ENCODE measurements at places on chromosomes 7 and 10.

GRCh38 chr10:126041804-126042231 lies 145.5 kb downstream of the FANK1 start:
- peak; percentile 31 for DNase-seq

- no peak for DNase-seq
Observed at GRCh38 chr10:18860631-18861240, 187.9 kb upstream of the MALRD1 start.

DNA sequence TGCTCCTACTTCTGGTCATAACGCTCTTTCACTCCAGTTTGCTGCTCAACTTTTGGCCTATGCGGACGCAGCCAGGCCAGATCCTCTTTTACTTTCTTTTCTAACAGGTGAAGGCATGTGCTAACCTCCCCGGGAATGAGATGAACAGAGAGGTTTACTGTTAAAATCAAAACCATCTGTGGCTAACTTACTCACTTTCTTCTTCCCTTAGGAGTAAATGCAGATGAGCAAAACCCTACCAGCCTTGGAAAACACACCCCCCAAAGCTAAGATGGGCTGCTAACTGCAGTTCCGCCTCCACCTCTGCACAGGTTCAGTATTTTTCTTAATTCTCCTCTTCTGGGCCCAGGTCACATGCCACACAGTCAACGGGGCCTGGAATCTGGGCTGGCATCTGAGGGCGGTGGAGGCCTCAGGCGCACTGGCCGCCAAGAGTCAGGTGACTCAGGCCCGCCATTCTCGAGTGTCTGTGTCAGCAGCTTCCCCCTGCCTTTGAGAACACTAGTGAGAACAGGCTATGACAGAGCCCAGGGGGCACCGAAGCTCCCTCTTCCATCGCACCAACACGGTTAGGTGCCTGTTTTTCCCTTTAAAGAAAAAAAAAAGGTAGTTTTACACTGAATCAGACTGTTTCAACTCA lies 11.1 kb downstream of the FAM53B start:
- no peak for DNase-seq

DNA sequence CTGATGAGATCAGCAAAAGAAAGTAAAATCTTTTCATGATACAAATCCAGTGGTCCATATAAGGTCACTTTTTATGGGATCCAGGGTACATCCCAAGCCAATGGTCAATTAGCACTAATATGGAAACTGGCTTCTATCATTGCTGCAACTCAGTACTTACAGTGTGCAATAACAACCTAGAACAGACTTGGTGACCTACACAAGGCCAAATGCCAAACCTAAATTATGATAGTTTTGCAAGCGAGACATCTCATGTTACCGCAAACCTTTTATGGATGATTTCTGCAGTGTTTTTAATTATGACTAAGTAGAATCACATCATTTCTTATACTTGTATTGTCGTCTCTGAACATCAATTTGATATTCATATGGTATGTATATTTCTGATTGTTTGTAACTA lies 583.5 kb upstream of the SEMA3D start:
- no peak for DNase-seq

DNA sequence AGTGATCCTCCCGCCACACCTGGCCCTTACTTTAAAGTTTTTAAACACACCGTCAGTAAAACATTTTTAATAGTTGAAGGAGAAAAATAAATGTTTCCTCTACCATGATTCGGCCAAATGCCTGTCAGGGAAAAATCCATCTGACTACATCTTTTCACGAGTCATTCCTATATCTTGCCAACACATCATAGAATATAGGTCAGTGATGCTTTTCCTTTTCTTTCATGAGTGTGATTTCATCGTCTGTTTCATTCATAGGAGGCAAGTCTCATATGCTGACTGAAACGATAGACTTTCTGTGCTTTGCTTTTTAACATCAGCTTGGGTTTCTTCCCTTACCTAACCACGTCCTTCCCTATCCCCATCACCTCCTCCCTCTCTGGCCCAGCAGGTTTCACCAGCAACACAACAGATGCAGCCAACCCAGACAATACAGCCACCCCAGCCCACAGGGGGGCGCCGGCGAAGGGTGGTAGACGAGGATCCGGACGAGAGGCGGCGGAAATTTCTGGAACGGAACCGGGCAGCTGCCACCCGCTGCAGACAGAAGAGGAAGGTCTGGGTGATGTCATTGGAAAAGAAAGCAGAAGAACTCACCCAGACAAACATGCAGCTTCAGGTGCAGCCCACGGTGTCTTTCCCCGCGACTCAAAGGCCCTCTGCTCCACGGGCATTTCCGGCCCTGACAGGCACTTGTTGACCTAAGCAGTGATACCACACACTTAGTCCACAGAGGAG lies 149.2 kb downstream of the TRIL start:
- no peak for DNase-seq

DNA sequence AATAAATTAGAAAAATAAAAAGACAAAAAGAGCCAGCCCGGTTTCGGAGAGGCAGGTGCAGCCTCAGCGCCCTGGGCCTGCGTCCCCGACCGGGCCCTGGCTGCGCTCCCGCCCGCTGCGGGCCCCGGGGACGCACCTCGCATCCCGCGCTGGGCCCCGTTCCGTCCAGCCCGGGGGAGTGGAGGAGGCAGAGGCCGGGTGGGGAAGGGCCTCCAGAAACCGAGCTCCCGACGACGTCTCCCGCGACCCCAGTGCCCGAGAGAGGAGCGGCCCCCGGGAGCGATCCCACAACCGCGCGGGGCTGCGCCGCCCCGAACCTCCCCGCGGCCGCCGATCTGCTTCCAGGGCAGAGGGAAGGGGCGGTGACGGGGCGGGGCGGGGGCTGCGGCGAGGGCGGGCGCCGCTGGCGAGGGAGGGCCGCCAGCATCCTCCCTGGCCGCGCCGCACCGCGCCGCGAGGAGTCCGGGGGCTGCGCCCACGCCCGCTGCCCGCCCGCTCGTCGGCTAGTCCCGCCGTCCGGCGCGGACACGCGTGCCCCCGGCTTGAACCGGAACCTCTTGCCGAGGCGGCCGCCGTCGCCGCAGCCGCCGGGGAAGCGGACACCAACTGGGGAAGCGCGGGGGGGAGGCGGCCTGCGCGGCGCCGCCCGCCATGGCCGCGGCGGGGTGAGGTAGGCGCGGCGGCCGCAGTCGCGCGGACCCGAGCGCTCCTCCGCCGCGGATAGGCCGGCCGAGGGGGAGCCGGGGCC lies at the start of gene CCNY:
Gene CCNY, plus strand, starts transcription at position 426 of the 748 bp plus-strand sequence. CDS start 545 bp downstream, outside the sequence.
- DNase-seq, result peak; percentile 80

DNA sequence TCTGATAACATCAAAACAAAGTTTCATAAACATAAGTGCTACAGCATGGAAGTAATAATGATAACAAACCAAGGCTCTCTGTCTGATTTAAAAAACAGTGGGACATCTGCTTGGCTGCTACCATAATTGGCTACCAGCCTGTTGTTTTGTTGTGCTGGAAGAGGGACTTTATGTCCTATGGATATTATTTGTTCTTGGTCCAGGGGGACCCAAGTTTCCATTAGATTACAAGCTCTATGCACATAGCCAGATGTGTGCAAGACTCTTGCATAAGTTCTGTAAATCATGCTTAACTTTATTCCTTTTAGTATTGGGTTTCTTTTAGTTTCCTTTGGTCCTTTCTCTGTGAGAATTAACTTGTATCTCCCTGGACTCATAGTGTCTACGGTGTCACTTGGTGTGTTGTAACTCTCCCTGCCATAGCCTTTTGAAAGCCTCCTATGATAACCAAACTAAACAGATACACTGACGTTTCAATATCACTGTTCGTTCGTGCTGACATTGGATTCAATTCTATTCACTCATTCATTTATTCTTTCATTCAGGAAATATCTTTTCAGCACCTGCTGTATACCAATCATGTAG lies 41.4 kb upstream of the CD36 start:
- DNase-seq, result no peak

DNA sequence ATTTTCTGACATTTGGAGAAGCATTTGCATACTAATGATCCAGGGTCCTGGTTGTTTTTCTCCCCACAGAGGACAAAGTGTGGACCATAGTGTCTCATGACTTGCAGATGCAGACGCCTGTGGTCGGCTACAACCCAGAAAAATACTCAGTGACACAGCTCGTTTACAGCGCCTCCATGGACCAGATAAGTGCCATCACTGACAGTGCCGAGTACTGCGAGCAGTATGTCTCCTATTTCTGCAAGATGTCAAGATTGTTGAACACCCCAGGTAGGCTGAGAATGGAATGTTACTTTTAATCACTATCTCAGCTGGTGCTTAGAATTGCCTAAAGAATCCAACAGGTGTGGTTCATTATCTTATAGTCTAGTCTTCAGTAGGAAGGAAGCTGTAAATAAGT lies 951.5 kb upstream of the C7orf33 start:
- DNase-seq, result no peak

- no peak for DNase-seq
Observed at GRCh38 chr7:115789901-115790300, 240.7 kb downstream of the TFEC start.

- DNase-seq, result no peak
Observed at GRCh38 chr10:7316839-7317238, 94.0 kb downstream of the SFMBT2 start.

DNA sequence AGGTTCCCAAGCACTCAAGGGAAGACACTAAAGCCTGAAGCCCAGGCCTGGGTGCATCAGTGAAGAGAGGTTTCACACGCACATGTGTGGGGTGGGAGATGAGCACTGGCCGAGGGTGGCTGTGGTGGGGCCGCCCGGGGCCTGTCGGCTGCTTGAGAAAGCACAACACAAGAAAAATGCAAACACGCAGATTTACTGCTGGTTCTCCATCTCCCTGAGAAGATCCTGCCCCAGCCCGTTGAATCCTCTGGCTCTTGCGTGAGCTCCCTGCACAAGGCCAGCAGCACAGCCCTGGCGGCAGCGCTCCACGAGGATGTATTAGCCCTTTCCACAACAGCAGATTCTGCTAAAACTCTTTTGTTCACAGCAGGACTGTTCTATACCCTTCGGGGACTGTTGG lies 6.2 kb downstream of the ZNF511 start:
- no peak for DNase-seq

- DNase-seq, result no peak
Observed at GRCh38 chr7:82388138-82388537, 55.4 kb downstream of the CACNA2D1 start.

DNA sequence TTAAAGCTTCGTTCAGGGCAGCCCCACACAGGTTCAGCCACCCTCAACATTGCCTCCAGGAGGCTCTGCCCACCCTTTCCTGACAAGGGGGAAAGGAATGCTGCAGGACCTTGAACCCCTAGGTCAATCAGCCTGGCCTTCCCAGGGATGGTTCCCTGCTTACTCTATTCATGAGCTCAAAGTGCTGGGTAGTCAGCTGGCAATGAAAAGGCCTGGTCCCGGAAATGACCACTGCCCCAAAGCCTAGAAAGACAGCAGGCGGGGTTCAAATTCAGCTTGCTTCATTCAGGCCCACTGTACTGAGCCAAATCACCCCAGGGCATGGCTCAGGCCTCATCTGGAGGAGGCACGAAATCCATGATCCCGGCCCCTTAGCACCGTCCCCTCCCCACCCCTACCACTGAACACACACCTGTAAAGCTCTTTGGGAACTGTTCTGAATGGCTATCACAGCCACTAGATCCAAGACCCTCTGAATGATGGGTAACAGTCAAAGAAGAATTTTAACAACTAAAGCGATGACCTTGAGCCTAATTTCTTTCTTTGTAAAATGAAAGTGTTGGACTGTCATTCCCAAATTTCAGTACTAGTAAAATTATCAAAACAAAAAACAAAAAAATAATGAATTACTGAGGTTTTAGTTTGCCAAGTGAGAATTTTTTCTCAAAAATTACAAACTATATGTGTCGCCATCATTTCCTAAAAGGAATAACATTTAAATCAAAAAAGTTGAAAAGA lies 1.0 kb downstream of the URGCP start:
- DNase-seq, result no peak

- DNase-seq, result no peak
Observed at GRCh38 chr10:11832042-11832441, 8.9 kb downstream of the PROSER2 start.

DNA sequence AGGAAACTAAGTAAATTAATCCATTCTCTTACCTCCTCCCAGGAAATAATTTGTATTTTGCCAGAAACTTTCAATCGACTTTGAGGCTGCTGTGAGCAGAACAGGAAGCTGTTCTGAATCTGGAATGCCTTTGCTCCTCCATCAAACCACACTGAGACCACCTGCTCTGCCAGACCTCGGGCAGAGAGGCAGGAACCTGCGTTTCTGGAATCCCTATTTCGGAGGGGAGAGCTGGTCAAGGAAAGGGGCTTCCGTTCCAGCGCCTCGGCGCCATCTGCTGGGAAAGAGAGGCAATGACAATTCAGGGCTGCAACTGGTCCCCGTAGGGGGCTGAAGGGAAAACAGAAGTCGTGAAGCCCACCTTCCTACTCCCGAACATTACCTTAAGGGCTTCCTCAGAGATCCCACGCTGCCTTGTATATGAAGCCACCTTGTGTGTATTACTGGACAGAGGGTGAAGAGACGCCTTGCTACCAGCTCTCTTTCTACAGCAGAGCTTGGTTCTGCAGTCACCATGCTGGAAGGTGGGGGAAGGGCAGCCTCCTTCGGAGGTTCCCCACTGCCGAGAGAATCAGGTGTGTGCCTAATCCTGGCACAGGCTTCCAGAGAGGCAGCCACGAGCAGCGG lies 31.2 kb downstream of the ZNF467 start:
- DNase-seq, result peak; percentile 7

GRCh38 chr7:139044813-139045794 lies 9.3 kb upstream of the ZC3HAV1L start:
- no peak for DNase-seq

GRCh38 chr10:22560096-22560912 lies 154.1 kb downstream of the PIP4K2A start:
- no peak for DNase-seq

GRCh38 chr7:39051707-39052106 lies 74.0 kb downstream of the POU6F2 start:
- no peak for DNase-seq

DNA sequence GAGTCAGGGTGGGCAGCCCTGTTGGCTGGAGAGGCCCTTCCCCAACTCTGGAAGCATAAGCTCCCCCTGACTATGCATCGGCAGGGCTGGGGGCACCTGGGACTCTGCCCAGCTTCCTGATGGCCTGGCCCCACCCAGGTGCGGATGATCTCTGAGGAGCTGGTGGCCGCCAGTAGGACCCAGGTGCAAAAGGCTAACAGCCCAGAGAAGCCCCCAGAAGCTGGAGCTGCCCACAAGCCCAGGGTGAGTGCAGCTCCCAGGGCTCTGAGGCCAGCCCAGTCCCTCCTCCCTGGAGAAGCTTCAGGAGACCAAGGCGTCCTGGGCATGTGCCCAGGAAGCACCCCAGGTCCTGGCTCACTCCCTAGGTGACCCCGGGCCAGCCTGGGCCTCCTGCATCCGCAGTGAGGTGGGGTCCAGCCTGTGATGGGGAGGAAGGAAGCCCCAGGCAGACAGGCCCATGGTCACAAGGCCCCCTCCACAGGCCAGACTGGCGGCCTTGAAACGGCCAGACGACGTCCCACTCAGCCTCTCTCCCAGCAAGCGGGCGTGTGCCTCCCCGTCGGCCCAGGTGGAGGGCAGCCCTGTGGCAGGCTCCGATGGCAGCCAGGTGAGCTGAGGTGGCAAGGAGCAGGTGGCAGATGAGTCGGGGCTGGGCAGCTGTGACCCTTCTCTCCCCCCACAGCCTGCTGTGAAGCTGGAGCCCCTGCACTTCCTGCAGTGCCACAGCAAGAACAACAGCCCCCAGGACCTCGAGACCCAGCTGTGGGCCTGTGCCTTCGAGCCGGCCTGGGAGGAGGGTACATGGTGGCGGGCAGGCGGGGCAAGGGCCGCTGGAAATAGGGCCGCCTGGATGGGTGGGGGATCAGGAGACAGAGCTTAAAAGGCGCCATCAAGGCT lies 3.0 kb downstream of the LRWD1 start:
- DNase-seq, result no peak

GRCh38 chr10:36612436-36612835 lies 513.0 kb upstream of the ANKRD30A start:
- DNase-seq, result no peak

GRCh38 chr7:35694161-35694783 lies 663 bp downstream of the HERPUD2 start:
- DNase-seq, result no peak
